ENCODE measurements at places on chromosomes 2 and 18.

- DNase-seq: no peak
These were observed 49.8 kb upstream of the CABYR start for GRCh38 chr18:24089076-24089475.

DNA sequence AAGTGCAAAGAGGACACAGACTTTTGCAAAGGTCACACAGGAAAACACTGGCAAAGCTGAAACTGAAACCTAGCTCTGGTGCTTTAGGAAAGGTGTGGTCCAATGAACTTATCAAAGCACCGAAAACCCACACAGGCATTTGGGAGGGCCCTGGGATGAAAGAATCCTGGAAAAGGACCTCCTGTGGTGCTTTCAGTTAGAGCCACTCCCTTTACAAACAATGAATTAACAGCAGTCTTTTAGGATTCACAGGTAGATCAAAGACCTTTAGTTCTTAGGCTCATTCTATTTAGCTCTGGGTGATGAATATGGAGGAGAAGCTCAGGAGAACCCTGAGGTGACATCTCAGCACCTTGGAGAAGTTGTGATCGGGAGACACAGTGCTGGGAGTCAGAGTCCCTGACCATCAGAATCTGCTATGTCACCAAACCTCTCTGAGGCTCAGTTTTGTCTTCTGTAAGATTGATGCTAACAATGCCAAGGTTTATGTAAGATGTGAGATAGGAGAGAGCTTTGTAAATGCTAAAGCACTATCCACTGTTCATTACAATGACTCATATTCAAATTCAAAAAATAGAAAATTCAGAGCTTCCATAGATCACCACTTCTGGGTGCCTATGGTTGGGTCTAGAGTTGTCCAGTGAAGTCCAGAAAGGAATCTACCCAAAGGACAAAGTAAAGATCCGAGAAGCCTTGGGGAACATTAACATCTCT lies 39.3 kb downstream of the VSNL1 start:
- no peak for DNase-seq

DNA sequence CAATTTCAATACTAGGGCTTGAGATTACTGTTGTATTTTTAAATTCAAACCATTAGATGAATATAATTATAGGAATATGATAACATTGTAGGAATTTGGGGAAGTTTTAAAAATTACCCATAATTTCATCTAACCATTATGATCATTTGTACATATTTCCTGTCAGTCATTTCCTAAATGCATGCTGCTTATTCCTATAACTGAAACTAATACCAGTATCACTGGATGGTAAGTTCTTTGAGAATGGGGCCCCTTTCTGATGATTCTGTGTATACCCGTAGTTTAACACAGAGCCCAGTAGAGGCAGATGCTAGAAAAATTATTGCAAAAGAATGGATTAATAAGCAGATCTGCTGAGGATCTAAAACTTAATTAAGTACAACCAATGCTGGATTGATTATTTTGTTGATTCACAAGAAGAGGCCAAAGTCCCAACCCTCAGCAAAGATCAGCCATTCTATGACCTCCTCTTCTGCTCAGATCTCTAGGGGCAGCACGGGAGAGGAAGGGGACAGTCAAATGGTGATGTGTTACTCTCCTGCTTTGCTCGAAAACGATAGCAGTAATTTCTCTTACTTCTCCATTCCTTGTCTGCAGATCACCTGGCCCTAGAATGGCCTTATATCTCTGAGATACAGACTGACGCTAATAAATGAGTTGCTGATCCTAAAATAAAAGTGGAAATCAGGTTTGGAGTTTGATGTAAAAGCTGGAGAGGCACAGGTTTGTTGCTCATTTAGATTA lies 69.5 kb upstream of the PELI1 start:
- DNase-seq: no peak

GRCh38 chr2:20622731-20623130 lies 28.2 kb downstream of the HS1BP3 start:
- DNase-seq: no peak

DNA sequence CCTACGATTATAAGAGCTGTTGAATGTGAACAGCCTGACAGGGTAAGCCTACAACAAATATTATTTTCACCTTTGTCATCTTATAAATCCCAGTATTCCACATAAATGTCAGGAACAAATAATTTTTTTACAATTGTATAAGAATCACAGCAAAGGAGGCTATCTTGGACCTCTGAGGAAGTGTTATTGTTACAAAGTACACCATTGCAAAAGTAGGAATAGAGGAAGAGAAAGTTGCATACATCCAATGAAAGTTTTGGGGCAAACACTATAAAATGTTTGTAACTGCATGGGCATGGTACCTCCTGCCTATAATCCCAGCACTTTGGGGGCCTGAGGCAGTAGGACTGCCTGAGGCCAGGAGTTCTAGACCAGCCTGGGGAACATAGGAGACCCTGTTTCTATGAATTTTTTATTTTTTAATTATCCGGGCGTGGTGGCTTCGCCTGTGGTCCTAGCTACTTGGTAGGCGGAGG lies 715 bp upstream of the MEMO1 start:
- DNase-seq: no peak
